ENCODE measurements at places on chromosomes 11 and 22.
A peak's percentile ranks its signal among the peaks of the same experiment; 100 is the strongest.

DNA sequence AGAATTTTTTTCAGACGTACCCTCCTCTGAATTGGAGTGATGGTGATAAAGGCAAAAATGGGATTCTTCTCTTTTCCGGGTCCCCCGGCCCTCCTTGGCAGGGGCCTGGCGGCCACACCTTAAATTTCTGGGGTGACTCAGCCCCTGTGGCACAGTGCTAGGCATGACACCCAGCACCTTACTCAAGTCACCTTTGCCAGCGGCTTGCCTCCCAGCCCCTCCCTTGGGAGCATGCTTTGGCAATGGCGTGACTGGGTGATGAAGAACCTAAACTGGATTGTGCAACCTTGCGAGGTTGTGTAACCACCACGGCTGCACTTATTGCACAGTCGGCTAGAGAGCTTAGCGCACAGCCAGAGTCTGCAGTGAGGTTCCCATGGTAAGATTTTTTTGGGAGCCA is 16.2 kb upstream of the LDLRAD3 start:
- DNase-seq = no peak

- no peak for DNase-seq
Measured at GRCh38 chr11:30446520-30446919, 123.6 kb downstream of the ARL14EP start.

GRCh38 chr11:135002236-135002635 is 590.2 kb upstream of the B3GAT1 start:
- no peak for DNase-seq

DNA sequence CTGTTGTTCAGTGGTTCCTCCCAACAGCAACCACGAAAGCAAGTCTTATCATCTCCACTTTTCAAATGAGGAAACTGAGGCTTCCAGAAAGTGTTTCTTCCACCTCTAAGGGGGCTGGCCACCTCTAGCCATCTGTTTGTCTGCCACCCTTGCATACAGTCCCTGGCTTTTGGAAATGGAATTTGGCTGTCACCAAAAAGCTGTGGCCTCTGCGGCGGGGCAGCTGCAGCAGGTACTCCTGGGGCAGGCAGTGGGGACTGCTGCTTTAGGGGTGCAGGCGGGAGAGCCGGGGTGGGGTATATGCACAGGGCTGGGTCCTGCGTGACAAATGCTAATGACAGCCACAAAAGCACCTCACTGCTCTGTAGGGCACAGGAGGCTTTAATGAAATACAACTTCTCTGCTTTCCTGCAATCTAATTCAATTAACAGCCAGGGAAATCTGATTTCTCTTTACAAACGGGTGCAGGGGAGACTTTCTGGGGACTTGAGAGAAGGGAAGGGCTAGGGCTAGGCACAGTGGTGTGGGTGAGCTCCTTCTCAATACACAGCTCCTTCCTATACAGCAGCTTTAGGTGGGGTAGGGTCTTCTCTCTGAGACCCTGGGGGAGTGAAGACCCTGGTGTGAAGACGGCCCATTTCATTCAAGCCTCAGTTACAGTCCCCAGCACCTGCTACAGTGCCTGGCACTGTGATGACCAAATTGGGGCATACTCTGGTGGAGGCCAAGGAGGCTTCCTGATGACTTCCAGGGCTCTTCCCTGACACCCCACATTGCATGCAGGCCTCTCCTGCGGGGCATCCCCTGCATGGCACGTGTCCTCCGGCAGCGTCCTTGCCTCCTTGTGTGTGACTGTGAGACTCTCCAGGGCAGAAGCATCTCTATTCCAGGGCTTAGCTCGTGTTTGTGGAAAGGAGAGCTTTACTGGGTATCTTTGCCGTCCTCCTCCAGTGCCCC is 161.6 kb downstream of the CEP164 start:
- DNase-seq = no peak

GRCh38 chr11:26086028-26086427 is 245.9 kb upstream of the ANO3 start:
- no peak for DNase-seq

- DNase-seq = no peak
Measured at GRCh38 chr11:64976651-64977050, 4.7 kb upstream of the MAJIN start.

GRCh38 chr22:22061085-22062077 is 78.8 kb upstream of the TOP3B start:
- peak; percentile 57 for DNase-seq

DNA sequence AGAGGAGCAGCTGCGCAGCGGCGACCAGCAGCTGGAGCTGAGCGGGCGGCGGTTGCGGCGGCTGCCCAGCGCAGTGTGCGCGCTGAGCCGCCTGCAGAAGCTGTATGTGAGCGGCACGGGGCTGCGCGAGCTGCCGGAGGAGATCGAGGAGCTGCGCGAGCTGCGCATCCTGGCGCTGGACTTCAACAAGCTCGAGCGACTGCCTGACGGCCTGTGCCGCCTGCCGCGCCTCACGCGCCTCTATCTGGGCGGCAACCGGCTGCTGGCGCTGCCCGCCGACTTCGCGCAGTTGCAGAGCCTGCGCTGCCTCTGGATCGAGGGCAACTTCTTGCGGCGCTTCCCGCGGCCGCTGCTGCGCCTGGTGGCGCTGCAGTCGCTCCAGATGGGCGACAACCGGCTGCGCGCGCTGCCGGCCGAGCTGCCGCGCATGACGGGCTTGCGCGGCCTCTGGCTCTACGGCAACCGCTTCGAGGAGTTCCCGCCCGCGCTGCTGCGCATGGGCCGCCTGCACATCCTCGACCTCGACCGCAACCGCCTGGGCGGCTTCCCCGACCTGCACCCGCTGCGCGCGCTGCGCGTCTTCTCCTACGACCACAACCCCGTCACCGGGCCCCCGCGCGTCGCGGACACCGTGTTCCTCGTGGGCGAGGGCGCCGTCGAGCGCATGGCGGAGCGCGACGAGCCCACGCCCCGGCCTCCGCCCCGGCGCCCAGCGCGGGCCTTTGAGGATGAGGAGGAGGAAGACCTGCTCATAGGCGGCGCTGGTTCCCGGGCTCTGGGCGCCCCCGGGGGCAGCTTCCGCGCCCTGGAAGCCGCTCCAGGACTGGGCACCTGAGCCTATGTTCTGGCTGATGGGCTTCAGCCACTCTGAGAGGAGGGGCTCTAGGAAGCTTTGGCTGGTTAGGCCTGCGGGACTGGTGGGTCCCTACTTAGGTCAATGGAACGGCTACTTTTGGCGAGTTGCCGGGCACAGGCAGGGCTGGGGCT is 787 bp downstream of the LRRC10B start:
- peak; percentile 99 for DNase-seq

GRCh38 chr11:62926680-62927455 is 5.7 kb upstream of the CHRM1 start:
- DNase-seq = peak; percentile 66

- peak; percentile 17 for DNase-seq
Measured at GRCh38 chr11:116427903-116428637, 344.7 kb downstream of the BUD13 start.

GRCh38 chr22:27175974-27176373 is 518.6 kb downstream of the MIAT start:
- DNase-seq = no peak

DNA sequence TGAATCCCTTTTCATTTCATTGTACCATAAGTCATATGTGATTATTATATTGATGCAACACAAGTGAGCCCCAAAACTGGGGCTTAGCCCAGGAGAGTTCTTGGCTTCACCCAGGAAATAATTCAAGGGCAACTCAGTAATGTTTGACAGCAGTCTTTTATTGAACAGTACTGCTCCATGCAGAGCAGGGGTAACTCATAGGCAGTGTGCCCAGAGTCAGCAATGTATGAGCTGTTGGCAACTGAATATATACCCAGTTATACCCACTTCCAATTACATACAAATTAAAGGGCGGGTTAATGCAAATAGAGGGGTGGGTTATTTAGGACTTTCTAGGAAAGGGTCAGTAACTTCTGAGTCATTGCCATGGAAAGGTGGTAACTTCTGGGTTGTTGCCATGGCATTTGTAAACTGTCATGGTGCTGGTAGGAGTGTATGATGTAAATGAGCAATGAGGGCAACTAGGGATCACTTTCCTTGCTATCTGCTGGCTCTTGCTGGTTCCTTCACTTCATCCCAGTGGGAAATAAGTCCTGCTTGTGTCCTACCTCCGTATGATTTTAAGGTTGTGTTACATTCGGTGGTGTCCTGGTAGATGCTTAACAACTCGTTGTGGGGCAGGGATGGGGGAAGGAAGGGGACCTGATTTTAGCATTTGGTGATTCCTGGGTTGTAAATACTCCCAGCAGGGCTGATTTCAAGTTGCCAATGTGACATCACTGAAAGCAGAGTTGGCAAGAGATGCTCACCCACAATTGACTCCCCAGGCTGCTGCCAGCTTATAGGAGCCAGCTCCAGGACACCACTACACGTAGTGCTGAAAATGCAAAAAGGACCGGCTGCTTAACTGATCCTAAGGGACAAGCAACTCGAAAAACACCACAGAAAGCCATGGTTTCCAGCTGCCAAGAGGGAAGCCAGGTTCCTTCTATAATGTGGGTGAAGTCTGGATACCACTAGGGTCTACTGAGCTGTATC is 70.1 kb downstream of the SYT9 start:
- DNase-seq = no peak

DNA sequence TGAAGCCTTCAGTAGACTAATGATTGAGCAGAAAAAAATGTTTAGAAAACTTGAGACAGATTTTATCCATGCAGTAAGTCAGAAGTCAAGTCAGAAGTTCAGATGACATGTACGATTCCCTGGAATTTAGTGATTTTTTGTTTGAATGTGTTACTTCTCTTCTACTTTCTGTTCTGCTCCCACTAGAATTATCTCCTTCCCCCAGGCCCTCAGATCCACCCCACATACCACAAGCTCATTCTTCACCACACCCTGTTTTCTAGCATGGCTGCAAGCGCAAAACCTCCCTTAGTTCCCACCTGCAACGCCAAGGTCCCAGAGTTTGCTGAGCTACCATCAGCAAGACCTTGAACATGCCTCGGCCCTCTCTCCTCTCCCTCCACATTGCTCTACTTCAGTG is 64.1 kb downstream of the KCNJ1 start:
- DNase-seq = no peak

DNA sequence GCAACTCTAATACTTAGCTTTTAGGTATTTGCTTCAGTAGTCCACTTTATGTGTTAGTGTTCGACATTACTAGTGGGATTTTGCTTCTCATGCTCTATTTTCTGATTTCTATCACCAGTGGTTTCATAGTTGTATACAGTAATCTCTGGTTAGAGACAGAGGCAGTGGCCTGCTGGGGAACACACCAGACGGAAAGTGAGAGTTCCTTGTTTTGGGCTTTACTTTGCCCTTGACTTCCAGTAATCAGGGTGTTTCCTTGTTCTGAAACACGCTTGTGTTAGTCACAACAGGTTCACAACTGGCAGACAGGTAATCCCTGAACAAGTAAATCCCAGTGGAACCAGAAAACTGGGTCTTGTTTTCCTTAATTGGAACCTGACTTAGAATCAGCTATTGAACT is 56.0 kb downstream of the PACS1 start:
- no peak for DNase-seq

DNA sequence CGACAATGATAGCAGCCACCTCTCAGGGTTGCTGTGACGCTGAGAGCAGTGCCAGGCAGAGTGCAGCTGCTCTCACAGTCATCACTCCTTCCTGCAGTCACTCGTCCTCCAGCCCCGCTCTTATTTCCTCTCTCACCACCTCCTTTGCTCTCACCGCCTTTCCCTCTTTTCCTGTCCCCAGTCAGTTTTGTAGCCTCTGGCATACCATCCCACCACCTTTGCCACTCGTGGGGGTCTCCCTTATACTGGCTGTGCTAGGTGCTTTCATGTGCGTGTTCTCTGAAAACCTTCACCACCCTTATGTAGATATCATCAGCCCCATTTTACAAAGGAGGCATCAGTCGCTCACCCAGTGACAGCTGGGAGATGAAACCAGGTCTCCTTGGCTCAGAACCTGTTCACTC is 19.3 kb upstream of the ST3GAL4 start:
- DNase-seq = no peak

DNA sequence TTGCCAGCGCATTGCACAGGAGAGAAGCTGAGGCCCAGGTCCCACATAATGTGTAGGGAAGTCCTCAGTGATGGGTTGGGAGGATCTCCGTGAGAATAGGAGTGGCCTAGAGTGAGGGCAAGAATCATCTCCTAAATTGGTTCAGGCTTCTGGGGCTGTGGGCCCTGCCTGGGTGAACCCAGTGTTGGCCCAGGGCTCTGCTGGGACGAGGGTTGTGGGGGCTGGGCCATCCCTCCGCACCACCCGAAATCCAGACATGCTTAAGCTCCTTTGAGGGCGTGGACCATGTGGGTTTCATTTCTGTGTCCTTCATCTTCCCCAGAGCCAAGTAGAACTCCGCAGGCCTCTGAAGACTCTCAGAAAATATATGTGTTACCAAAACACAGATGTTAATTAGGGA is 3.7 kb downstream of the MICALL1 start:
- no peak for DNase-seq

GRCh38 chr11:61290905-61291690 is 4.0 kb downstream of the VWCE start:
- no peak for DNase-seq

- no peak for DNase-seq
Measured at GRCh38 chr11:94144216-94144615, 15.6 kb downstream of the PANX1 start.
